ENCODE measurements at places on chromosomes 1 and 21. TPM values are rescaled to one million over a fixed set of nuclear protein-coding genes. Genes with fewer than 3 reads are reported as not detected.

KCNAB2 gene
- 5.1 TPM for total RNA-seq

LRRC3 gene
- 6.8 TPM for total RNA-seq

GBP5 gene
- not detected for total RNA-seq

FCAMR gene
- not detected for total RNA-seq

LCE1A gene
- not detected for total RNA-seq

ZSWIM5 gene
- total RNA-seq = 3.6 TPM

PCP4L1 gene
- total RNA-seq = 3.8 TPM

DTL gene
- 47.7 TPM for total RNA-seq

CFHR4 gene
- not detected for total RNA-seq

FAM43B gene
- total RNA-seq = 3.6 TPM

TAF1A gene
- 13.3 TPM for total RNA-seq

GRCh38 chr1:118148034-118148433 is 37.0 kb downstream of the SPAG17 start:
- DNase-seq = no peak

GRCh38 chr1:12302798-12303447 is 73.1 kb downstream of the VPS13D start:
- DNase-seq = no peak

GRCh38 chr1:92299477-92300150 is 755 bp downstream of the RPAP2 start:
- no peak for DNase-seq

- DNase-seq = no peak
Measured at GRCh38 chr1:113834716-113835115, 22.4 kb upstream of the RSBN1 start.

DNA sequence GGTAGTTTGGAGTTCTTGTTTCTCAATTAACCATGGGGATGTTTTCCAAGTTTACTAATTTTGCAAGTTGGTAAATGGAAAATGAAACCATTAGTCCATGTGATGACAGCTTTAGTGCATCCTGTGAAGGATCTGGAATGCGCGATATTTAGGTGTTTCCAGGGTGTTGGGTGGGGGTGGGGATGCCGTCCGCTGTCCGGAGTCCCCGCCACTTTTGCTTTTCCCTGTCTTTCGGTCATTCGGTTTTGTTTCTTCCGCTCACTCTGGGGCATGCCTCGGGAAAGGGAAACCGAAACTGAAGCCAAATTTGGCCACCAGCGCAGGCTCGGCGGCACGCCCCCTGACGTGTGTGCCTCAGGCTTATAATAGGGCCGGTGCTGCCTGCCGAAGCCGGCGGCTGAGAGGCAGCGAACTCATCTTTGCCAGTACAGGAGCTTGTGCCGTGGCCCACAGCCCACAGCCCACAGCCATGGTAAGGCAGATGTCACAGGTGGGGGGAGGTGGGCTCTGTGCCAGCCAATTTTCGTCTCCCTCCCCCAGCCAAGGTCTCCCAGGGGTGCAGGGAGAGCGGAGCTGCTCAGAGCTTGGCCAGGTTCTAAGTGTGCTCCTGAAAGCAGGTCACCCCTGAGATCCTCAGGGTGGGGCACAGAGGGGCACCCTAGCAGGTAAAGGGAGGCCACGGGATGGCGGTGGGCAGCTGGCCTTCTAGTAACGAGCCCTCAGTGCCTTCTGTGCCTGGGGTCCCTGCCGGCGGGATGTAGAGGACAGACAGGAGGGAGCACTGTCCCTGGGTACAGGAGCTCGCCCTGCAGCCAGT is at the start of gene ISG15:
Gene ISG15 (plus strand): TSS at position 393 of the 817 bp plus-strand sequence. CDS start 77 bp downstream, at position 470.
- peak; percentile 93 for DNase-seq

- peak; percentile 63 for DNase-seq
Measured at GRCh38 chr1:1144122-1144842, 28.4 kb upstream of the C1orf159 start.

DNA sequence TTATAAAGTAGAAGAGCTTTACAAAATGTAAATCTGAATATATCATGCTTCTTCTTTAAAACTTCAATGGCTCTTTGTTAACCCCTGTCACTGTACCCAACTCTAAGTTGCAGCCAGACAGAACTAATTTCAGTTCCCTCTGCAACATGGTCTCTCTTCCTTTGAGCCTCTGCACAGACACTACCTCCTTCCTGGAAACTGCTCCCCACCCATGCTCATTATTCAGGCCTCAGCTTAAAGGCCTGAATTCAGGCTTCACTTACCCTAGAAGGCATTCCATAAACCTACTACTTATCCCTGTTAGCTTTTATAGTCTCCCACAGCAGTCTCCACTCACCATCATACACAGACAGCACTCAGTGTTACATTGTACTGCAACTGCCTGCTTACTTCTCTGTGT is 2.6 kb upstream of the EEIG2 start:
- no peak for DNase-seq

DNA sequence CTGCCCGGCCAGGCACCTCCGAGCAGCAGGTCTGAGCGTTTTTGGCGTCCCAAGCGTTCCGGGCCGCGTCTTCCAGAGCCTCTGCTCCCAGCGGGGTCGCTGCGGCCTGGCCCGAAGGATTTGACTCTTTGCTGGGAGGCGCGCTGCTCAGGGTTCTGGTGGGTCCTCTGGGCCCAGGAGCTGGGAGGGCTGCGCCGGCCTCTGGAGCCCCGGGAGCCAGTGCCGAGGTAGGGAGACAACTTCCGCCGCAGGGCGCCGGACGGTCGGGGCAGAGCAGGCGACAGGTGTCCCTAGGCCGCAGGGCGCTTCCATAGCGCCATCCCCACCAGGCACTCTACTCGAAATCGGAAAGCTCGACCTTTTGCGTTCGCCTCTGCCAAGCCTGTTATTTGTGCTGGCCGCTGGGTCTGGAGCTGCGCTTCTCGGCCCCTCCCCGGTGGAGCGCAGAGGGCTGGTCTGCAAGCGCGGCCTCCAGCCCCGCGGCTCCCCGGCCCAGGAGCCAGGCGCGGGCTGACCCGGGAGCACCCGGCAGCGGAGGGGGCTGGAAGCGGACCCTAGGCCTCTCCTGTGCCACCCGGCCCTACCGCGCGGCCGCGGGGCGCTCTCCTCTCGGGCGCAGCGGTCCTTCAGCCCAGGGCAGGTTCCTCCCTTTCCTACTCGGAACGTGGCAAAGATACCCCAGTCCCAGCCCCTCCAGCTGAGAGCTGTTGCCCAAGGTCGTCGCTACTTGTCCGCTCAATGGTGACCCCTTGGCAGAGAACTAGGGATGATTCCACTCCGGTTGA is 2.2 kb downstream of the SIM2 start:
- DNase-seq = peak; percentile 72

DNA sequence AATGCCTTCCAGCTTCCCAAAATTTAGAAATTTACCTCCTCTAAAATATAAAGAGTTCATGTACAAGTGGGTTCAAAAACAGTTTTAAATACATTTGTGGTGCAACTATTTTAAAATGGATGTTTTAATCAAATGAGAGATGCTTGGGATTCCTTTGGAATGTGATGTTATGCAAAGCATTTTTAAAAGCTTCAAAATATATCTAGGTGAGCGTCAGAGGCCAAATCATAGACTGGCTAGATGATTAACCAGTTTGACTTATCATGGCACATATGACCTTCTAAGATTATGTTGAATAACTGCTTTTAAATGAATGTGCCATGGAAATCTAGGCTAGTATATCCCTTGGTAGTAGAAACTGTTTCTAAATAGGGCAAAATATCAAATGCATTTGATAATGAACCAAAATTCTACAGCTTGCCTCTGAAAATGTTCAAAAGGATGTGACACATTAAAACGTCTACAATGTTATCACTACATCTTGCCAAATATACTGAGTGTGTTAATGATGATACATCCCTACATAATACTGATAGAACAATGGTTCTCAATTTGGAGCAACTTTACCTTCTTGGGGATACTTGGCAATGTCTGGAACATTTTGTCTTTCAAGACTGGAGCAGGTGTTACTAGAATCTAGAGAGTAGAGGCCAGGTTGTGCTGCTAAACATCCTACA is 650.9 kb upstream of the ADGRL2 start:
- no peak for DNase-seq

DNA sequence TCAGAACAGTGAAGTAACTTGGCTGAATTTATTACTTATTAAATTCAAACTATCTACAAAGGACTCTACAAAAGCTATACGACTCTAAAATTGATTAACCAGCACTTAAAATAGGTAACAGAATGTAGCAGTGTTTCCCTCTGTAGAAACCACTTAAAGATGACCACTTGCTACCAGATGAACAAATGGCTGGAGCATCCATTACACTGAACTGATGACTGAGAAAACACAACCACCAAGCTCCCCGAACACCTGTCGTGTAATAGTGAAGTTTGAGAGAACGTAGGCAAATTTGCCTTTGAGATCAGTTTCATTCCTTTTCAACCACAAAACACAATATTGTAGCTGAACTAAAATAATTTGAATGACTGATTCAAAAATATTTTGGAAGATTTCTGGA is 226.7 kb downstream of the KCNT2 start:
- no peak for DNase-seq

Data from GM23338 (cell line).